Left ventricle myocardium superior (tissue), 1 donor: ENCODE measurements at places on chromosomes 7 and 10. TPM values are rescaled to one million over a fixed set of nuclear protein-coding genes. Genes with fewer than 3 reads are reported as not detected.

ZC3HAV1 gene
- total RNA-seq: 7.1 TPM

FAM13C gene
- total RNA-seq: 5.4 TPM

MOGAT3 gene
- total RNA-seq: not detected

PNLIP gene
- total RNA-seq: not detected

HABP2 gene
- not detected for total RNA-seq

CNNM1 gene
- 0.10 TPM for total RNA-seq

EN2 gene
- not detected for total RNA-seq

EFCAB10 gene
- not detected for total RNA-seq

CFAP46 gene
- total RNA-seq: 1.5 TPM

ABCB4 gene
- total RNA-seq: 5.7 TPM

OGDHL gene
- total RNA-seq: 4.1 TPM

CYREN gene
- total RNA-seq: 25.2 TPM

TRIL gene
- 2.4 TPM for total RNA-seq

CUZD1 gene
- 0.12 TPM for total RNA-seq

HOGA1 gene
- total RNA-seq: 11.9 TPM

OR2A2 gene
- not detected for total RNA-seq

CCNY gene
- 94.4 TPM for total RNA-seq
